NCI-H446 (cell line): ENCODE measurements at places on chromosomes 7 and 10.

DNA sequence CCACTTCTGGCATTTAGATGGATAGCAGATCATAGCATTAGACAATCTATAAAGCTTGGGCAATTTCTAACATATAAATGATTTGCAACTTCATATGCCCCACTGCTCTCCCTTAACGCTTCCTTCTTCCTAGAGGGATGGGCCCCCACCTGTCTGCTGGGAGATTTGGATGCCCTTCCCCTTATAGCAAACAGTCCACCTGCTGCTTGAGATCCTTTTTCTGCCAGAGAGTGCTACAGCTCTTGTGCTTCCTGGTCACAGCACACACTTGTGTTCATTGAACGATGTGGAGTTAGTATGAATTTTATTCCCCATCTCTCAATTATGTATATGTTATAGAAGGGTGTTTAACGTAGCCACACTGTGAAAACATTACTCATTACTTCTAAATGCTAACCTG, 10.4 kb upstream of the PCGF5 start:
- DNase-seq, result no peak

- no peak for DNase-seq
Observed at GRCh38 chr7:112945046-112945445, 141.6 kb downstream of the GPR85 start.

- no peak for DNase-seq
Observed at GRCh38 chr10:70990681-70991080, 102.3 kb upstream of the PCBD1 start.

DNA sequence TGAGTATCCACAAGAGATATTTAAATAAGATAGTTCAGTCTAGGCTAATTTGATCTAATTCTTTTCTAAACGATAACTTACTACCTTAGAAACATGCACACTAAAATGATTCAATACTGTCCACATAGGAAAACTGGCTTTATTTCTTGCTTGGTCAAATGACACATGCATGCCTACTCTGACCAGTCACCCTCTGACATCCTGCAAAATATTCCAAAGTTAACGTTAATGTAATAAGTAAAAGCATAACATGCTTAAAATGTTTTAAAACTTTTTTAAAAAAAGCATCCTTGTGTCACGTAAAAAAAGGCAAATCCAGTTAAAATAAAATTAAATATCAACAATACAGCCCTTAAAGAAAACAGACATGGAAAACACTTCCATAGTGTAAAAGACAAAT, 70.2 kb downstream of the UBE2H start:
- DNase-seq, result no peak

GRCh38 chr7:47380325-47381133, 201.4 kb downstream of the TNS3 start:
- no peak for DNase-seq

DNA sequence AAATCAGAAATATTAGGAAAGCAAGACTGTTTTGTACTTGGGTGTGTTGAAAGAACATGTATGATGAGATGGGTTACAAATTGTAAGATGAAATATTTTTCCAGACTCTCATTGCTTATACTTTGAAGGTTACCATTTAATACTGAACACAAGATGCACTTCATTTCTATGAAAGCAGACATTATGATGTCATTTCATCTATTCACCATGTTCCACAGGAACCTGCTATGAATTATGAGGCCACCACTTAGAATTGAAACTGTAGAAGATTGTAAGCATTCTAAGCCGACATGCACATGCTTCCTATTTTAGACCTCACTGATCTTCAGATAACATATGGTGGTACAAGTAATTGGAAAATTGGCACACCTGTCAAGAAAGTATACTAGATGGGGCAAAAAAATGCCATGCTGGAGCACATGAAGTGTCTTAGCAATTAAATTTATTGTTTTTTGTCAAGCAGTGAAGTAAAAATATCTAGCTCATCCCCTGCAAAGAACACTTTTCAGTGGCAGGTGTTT, 195.0 kb downstream of the PHF14 start:
- DNase-seq, result peak; percentile 23

GRCh38 chr7:98085674-98086073, 21.0 kb upstream of the LMTK2 start:
- no peak for DNase-seq

DNA sequence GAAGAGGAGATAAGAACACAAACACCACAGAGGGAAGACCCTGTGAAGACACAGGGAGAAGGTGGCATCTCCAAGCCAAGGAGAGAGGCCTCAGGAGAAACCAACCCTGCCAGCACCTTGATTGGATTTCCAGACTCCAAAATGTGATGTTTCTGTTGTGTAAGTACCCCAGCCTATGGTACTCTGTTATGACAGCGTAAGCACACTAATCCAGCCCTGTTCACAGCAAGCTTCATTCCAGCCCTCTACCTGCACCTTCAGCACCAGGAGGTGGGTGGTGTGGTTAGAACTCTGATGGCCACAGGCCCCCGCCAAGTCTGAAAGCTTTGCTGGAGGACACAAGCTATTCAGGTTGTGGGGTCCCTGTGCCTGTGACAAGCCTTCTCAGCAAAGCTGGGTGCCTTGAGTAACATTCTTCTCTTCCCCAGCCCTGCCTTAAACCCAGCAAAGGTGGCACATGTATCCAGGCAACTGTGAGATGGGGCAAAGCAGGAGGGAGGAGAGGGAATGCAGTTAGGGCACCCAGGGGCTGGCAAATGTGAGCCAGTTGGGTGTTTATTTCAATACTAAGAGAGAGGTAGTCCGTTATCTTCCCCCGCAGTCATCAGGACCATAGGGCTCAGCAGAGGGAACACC, 4.5 kb downstream of the VSTM4 start:
- DNase-seq, result no peak

DNA sequence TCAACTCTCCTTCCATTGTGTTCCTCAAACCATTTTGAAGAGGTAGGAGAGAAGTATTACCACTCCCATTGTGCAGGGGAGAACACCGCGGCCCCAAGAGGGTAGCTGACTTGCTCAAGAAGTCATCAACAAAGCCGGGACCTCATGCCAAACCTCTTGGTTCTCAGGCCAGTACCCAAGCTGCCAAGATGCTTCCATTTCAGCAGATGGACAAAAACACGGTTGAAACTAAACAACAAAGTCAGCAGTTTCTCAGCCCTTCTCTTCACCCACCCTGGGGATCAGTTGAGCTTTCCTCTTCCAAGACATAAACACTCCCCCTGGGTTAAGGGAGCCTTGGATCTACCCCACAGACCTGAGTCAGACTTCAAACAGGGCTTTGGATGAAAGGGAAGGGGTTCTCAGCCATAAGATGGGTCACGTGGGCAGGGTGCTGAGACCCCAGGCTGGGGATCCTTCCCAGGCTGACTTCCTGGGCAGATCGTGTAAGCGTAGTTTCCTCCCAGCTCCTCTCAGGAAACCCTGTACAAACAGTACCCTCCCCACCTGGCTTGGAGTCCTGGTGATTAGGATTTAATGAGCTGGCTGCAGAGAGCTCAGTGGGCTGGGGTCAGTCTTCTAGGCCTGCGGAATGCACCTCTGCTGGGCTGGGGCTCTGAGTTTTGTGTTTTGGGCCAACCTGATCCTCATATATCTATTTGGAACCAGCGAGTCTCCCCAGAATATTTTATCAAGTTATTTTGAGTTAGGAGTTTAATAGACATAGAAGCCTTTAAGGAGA, 27.3 kb downstream of the EMX2 start:
- no peak for DNase-seq

- no peak for DNase-seq
Observed at GRCh38 chr7:340200-340937, 50.4 kb downstream of the FOXL3 start.

GRCh38 chr10:132640326-132641125, 102.9 kb downstream of the INPP5A start:
- DNase-seq, result no peak

GRCh38 chr7:45435846-45436245, 138.3 kb upstream of the ADCY1 start:
- no peak for DNase-seq

GRCh38 chr10:13684252-13684791, 97.6 kb downstream of the PRPF18 start:
- no peak for DNase-seq

GRCh38 chr7:22356701-22357310, at the start of gene RAPGEF5:
TSS of gene RAPGEF5 (minus strand) at chr7:22357154. CDS start at chr7:22357060, 94 bp downstream.
- no peak for DNase-seq

- DNase-seq, result peak; percentile 18
Observed at GRCh38 chr7:113338071-113338696, 219.8 kb upstream of the SMIM30 start.

- peak; percentile 30 for DNase-seq
Observed at GRCh38 chr10:35927341-35927740, 285.2 kb upstream of the FZD8 start.

DNA sequence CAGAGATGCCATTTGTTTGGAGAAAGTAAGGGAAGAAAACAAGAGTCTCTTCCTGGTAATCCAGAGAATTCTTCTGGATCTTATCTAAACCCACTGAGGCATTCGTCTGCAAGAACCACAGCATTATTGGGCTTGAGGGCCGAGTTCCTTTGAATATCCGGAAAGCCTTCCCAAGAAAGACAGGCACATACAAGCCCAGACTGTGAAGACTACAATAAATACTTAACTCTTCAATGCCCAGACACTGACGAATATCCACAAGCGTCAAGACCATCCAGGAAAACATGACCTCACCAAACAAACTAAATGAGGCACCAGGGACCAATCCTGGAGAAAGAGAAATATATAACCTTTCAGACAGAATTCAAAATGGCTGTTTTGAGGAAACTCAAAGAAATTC, 99.0 kb downstream of the RNF32 start:
- DNase-seq, result no peak

- no peak for DNase-seq
Observed at GRCh38 chr10:98619446-98619845, 172.7 kb upstream of the HPS1 start.

GRCh38 chr7:33814400-33814799, 90.9 kb upstream of the BMPER start:
- DNase-seq, result no peak

DNA sequence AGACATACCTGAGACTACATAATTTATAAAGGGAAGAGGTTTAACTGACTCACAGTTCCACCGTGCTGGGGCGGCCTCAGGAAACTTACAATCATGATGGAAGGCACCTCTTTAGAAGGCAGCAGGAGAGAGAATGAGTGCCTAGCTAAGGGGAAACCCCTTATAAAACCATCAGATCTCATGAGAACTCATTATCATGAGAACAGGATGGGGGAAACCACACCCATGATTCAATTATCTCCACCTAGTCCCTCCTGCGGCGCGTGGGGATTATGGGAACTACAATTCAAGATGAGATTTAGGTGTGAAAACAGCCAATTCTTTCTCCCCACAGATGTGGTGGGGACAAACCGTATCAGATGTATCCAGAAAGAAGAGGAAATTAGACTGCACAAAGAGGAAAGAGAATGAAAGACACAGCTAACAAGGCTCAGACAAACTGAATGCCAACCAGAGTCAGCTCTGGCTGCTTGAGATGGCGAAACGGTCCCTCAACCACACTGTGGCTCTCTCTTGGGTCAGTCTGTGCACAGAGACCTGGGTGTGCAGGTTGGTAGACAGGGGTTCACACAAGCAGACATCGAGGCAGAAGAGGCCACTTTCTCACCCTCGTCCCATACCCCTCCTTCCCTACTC, 375.6 kb downstream of the SFMBT2 start:
- DNase-seq, result no peak

DNA sequence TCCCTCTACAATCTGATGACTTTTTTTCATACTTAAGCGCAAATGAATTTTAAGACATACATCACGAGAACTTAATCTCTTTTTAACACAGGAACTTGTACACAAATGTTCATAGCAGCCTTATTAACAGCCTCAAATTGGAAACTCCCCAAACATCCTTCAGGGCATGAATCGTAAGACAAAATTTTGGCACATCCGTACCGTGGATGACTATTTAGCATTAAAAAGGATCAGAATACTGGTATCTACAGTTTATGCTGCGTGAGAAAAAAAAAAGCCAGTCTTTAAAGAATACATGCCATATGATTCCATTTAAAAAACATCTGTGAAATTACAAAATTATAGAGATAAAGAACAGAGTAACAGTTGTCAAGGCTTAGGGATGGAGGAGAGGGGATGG, 46.8 kb downstream of the PDE1C start:
- DNase-seq, result peak; percentile 41

DNA sequence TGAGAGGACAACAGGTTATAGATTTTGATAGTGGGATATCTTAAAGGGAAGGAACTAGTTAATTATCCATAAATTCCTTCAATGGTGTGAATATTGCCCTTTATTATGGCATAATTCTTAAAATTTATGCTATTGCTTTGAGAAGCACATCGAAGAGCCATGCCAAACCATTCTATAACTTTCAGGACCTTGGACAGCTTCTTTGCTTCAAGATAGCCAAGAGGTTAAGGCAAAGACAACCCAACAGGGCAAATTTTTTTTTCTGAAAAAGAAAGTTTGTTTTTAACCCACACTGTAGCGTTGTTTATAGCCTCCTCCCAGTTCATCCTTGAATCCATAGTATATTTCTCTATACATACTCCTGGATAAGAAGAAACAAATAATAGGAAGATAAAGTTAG, 103.2 kb downstream of the NRG3 start:
- DNase-seq, result no peak

DNA sequence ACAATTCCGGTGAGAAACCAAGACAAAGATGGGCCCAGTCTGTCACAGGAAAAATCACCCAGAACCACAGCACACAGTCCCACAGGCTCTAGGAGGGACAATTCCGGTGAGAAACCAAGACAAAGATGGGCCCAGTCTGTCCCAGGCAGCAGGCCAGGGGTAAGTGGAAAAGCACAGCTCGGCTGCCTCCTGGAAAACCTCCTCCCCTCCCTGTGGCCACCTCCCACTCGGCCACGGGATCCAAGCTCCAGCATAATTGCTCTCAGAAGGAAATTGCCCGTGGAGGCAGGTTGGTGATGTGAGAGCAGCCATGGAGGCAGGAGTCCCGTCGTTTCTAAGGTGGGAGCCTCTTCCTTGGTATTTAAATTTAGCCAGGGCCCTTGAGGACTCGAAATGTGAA, 95.7 kb downstream of the PLXNA4 start:
- DNase-seq, result no peak

GRCh38 chr7:148201992-148202391, 388.6 kb upstream of the C7orf33 start:
- no peak for DNase-seq

- DNase-seq, result no peak
Observed at GRCh38 chr7:50327443-50327842, 22.9 kb downstream of the IKZF1 start.

DNA sequence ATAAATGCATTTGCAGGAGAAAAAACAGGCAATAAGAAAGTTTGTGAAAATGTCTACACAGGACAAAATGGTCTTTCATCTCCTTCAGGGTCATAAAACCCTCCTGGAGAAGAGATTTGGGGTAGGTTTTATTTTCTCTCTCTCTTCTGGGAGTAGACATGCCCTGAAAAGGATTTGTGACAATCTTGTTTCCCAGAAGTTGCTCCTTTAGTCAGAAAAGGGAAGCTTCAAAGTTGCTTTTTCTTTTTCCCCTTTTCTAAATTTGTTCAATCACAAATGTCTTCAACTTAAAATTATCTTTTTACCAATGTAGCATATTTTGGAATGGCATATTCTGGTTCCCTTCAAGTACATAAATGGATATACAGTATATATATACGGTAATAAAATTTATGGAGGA, 9.4 kb upstream of the ANKRD22 start:
- DNase-seq, result no peak
